Vagina (tissue), 2 donors: ENCODE measurements at places on chromosomes 11 and 22. TPM values are rescaled to one million over a fixed set of nuclear protein-coding genes. Genes with fewer than 3 reads are reported as not detected.

GRCh38 chr11:2578929-2579270 lies 120.9 kb downstream of the KCNQ1OT1 start:
- DNase-seq: no peak

GRCh38 chr22:45483319-45483718 lies 19.4 kb upstream of the FBLN1 start:
- DNase-seq: no peak

- no peak for DNase-seq
These were observed 7.8 kb downstream of the ELFN2 start for GRCh38 chr22:37419370-37419968.

DNA sequence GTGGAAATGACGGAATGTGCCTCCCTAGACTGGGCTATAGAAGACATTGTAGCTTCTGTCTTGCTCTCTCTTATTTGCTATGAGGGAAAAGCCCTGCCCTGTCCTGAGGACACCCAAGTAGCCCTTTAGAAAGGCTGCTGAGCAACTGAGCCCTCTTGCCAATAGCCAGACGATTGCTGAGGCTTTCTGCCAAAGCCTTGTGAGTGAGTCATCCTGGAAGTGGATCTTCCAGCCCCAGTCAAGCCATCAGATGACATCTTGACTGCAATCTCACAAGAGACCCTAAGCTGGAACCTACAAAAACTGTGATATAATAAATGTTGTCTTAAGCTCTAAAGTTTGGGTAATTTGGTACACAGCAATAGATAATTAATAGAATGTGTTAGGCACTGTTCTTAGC lies 3.9 kb upstream of the TRAF6 start:
- no peak for DNase-seq

DNA sequence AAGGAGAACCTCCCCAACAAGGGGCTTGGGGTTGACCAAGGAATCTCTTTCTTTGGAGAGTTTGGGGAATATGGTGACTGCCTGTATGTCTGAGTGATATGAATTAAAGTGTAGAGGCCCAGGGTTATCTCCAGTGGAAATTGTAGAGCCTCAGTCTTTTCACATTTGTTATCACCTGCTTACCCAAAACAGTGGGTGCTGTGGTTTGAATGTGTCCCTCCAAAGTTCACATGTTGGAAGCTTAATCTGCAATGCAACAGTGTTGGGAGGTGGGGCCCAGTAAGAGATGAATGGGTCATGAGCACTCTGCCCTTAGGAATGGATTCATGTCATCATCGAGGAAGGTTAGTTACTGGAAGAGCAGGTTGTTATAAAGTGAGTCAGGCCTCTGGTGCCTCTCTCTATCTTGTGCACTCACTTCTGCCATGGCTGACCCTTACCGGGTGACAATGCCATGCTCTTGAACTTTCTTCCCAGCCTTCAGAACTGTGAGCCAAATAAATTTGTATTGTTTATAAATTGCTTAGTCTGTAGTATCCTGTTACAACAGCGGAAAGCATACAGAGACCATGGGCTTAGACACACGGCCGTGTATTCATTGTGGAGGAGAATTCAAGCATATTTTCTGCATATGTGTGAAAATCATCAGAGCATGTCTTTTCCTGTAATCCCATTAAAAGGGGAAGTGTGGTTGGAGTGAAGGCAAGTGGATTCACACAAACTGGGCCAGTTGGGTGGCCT lies 114.1 kb upstream of the TBCEL start:
- no peak for DNase-seq

GRCh38 chr22:36565686-36566085 lies 36.7 kb upstream of the EIF3D start:
- DNase-seq: no peak

TEX54 gene
- not detected for total RNA-seq

DNA sequence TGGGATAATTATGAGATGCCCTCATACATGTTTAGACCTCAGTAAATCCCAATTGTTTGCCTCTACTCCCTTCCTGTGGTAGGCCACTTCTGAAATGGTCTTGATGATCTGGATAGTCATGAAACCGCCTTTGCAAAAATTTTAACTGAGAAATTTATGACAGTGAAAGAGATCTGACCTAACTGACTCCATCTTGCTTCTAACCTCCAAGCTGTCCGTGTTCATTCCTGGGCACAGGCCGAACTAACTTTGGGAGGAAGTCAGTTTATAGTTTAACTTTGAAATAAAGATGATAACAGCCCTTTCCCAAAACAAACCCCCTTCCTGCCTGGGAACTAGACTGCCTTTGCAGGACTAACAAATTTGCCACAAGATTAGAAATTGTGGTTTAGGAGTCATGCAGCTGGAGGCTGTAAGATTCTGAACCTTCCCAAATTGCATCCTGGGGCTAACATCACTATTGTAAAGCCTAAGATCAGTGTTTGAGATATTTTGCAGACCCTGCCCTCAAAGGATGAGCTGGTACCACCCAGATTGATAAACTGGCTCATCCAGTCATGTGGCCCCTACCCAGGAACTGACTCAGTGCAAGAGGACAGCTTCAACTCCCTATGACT lies 19.9 kb upstream of the CTR9 start:
- no peak for DNase-seq

SLC22A12 gene
- total RNA-seq: not detected

DNA sequence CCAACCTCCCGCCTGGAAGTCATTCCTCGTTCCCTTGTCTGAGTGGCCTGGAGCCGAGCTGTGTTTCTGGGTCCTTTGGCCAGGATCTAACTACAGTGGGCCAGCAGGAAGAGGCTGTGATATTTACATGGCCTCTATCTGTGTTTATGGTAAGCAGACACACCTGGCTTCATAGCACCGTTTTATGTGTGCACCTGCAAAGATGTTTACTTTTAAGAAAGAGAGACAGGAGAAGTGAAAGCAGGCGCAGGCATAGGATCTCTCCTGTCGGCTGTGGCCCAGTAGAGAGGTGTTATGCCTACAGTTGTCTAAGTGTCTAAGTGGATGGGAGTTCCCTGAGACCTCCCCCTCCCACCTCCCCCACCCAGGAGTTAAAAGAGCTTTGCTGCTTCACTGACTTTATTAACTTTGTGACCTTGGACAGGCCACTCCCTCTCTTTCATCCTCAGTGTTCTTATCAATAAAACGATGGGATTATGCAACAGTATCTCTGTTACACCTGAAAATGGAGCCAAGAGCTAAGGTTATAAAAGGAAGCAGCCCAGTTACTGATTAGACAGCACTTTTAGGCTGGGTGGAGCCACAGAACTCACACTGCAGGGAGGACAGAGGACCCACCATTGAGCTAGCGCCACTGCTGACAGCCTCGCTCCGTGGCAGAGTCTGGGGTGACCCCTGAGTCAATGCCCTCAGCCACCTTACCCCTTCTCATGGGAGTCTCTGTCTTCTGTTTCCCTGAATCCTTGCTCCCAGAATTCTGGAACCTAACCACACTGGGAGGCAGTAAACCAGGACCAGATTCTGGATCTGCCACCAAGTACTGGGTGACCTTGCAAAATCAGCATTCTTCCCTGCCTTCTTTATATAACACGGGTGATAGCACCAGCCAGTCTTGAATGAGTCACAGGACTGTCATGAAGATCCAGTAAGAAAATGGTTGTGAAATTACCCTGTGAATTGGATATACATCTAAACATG lies 22.0 kb downstream of the ST14 start:
- DNase-seq: no peak

DNA sequence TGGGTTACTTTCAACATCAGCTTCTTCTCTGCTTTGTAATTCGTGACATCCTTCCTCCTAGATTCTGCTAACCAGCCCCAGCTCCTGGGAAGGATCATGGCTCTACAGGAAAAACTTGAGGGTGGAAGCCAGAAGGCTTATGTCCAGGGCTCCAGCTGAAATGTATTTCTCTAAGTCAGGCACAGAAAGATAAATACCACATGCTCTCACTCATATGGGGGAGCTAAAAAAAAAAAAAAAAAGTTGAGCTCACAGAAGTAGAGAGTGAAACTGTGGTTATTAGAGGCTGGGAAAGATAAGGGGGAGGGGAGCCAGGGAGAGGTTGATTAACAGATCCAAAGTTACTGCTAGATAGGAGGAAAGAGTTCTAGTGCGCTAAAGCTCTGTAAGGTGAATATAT lies 74.9 kb downstream of the DSCAML1 start:
- DNase-seq: no peak

GRCh38 chr11:77823775-77824174 lies 2.8 kb downstream of the AAMDC start:
- DNase-seq: no peak

GALNT18 gene
- 22.1 TPM for total RNA-seq

DNA sequence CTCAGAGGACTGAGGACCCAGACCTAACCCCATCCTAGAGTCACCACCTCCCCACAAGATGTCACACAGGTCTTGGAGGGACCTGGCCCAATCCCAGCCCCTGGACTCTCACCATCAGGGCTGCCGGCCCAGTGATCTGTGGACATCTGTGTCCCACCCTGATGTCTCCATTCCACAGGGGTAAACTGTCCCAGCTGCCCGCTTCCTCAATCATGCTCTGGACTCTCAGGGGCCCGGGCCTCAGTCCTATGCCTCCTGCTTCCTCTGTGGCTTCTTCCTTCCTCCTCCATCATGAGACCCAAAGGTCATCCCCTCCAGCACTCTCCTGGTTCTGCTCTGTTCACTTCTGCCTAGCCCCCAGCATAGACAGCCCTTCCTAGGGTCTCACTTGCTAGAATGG lies 32.2 kb downstream of the ARAP1 start:
- no peak for DNase-seq

EMID1 gene
- total RNA-seq: 2.5 TPM

- DNase-seq: no peak
These were observed 28.9 kb downstream of the MFNG start for GRCh38 chr22:37457093-37457893.

GRCh38 chr11:78336877-78337553 lies 80.6 kb downstream of the GAB2 start:
- DNase-seq: no peak

DNA sequence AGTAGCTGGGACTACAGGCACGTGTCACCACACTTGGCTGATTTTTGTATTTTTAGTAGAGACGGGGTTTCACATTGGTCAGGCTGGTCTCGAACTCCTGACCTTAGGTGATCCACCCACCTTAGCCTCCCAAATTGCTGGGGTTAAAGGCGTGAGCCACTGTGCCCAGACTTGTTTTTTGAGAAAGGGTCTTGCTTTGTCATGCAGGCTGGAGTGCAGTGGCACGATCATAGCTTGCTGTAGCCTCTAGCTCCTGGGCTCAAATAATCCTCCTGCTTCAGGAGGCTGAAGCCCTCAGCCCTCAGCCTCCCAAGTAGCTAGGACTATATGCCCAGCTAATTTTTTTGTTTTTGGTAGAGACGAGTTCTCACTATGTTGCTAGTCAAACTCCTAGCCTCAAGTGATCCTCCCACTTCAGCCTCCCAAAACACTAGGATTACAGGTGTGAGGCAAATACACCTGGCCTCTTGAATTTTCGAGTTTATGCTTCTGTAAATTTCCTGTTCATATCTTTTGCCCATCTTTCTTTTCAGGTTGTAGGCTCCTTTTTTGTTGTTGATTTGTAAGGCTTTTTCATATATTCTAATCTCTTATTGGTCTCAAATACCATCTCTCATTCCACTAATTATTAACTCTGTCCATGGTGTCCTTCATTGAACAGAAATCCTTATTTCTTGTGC lies 3.4 kb upstream of the RBM4B start:
- DNase-seq: no peak

MLC1 gene
- total RNA-seq: 29.2 TPM

DNA sequence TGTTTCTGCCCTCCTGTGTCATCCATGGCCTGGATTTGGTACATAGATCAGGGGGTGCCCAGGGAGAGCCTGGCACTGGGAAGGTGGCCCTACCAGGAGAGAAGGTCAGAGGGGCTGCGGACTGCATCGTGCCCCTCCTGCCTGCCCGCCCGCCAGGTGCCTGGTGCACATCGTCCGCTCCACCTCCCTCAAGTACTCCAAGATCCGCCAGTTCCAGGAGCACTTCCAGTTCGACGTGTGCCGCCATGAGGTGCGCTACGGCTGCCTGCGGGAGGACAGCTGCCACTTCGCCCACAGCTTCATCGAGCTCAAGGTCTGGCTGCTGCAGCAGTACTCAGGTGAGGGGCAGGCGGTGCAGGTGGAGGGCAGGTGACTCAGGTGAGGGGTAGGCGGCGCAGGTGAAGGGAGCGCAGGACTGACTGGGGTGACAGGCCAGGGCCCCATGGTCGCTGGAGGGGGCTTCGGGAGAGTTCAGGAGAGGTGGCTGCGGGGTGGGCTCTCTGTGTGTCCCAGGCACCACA lies 32.7 kb upstream of the TEF start:
- DNase-seq: no peak

GRCh38 chr22:30175690-30176288 lies 70.8 kb downstream of the LIF start:
- no peak for DNase-seq

PDE3B gene
- 10.1 TPM for total RNA-seq

GRCh38 chr11:113103932-113104690 lies 142.9 kb downstream of the NCAM1 start:
- DNase-seq: no peak

- no peak for DNase-seq
These were observed 167.0 kb upstream of the RASSF10 start for GRCh38 chr11:12841946-12842630.

GRCh38 chr11:95231881-95232605 lies 1.0 kb upstream of the SESN3 start:
- peak; percentile 90 for DNase-seq

KCNJ1 gene
- total RNA-seq: 1.5 TPM

GRCh38 chr11:1744891-1745700 lies 5.3 kb downstream of the IFITM10 start:
- no peak for DNase-seq

DNA sequence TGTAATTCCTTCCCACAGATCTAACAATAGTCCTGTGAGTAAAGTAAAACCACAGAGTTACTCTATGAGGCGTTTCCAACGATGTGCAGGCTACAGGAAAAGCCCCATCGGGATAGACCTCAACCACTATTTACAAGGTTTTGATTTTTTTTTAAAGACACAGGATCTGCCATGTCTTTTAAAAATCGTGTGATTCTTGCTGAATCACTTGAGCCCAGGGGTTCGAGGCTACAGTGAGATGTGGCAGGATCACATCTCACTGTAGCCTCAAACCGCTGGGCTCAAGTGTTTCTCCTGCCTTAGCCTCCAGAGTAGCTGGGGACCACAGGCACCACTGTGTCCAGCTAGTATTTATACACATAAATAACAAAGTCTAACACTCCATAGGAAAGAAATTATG lies 7.8 kb downstream of the TAF1D start:
- DNase-seq: no peak
